Tracheal epithelial cell (primary cell): ENCODE measurements at places on chromosomes 2 and 18. TPM values are rescaled to one million over a fixed set of nuclear protein-coding genes. Genes with fewer than 3 reads are reported as not detected.

Gene PTPRM
- total RNA-seq: 43.1 and 55.2 TPM in 2 replicates

Gene KLHL30
- total RNA-seq: 0.72 and 0.85 TPM in 2 replicates

Gene TXNDC2
- total RNA-seq: not detected in 2 replicates

Gene TUBB8B
- total RNA-seq: 0.24 TPM in 1 of 2 replicates, not detected in the other

Gene VWA3B
- under 0.01 TPM in 1 of 2 replicates, not detected in the other for total RNA-seq

Gene DSG4
- not detected in 2 replicates for total RNA-seq

Gene UPP2
- not detected in 2 replicates for total RNA-seq

Gene PDE1A
- 0.64 and 0.72 TPM in 2 replicates for total RNA-seq

Gene RGPD5
- total RNA-seq: 6.8 and 24.1 TPM in 2 replicates

Gene LOXHD1
- not detected in 2 replicates for total RNA-seq

Gene HOXD13
- not detected in 2 replicates for total RNA-seq
